ENCODE measurements at places on chromosomes 6 and 20. TPM values are rescaled to one million over a fixed set of nuclear protein-coding genes. Genes with fewer than 3 reads are reported as not detected.

- peaks cover 11% of the 10 kb centered on the region for H3K4me1 ChIP-seq
- H3K27me3 ChIP-seq, result peaks cover 8% of the 10 kb centered on the region
- no peaks in the 10 kb centered on the region for H3K36me3 ChIP-seq
- H3K4me3 ChIP-seq, result peak overlapping the region; percentile 22
- peak; percentile 69 for DNase-seq
Measured at GRCh38 chr20:31587545-31588389, 17.3 kb upstream of the ID1 start.

CST4 gene
- not detected for total RNA-seq

DNA sequence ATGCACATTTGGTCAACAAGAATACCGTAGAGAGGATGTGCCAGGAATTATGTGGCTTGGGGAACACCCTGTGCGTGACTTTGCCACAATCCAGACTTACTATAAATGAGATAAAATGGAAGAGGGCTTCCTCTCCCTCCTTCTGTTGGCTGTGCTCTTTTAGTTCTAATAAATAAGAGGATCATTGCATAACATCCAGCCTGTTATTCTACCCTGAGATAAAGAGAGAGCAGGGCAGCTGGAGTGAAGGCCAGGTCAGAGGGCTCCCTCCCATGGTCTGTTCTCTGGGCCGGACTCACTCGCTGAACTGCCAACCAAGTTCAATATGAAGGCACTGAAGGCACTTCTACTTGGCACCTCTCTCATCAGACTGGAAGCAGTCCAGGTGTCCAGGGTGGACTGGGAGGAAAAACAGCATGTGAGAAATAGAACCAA is 91.7 kb downstream of the MTFR2 start:
- peak overlapping the region; percentile 29 for H3K27ac ChIP-seq
- H3K36me3 ChIP-seq, result no peaks in the 10 kb centered on the region
- no peak for DNase-seq
- H3K4me3 ChIP-seq, result no peak overlapping the region
- no peaks in the 10 kb centered on the region for H3K4me1 ChIP-seq

- H3K4me3 ChIP-seq, result no peak overlapping the region
- no peaks in the 10 kb centered on the region for H3K4me1 ChIP-seq
- H3K36me3 ChIP-seq, result no peaks in the 10 kb centered on the region
Measured at GRCh38 chr20:42261766-42262270, 643.6 kb upstream of the CHD6 start.

DNA sequence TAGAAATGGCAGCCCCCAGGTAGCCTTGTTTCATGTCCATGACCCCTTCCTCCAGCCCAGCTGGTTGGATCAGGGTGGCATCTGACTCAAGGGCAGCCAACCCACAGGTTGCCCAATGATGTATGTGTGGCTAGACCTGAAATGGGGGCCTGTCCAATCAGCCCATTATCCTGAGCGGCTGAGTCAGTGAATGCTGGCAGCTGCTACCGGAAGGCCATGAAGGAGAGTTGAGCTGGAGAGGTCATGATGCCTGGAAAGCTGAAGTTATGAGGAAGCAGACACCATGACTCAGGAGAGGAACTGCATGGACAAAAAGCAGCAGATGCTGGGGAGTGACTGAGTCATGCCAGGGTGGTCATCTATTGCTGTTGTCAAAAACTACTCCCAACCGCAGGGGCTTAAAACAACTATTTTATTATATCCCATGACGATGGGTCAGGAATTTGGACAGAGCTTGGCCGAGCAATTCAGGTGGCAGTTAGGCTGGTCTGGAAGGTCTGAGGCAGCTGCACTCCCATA is 67.3 kb downstream of the MDGA1 start:
- no peak overlapping the region for H3K27ac ChIP-seq
- DNase-seq, result no peak
- H3K36me3 ChIP-seq, result no peaks in the 10 kb centered on the region
- no peaks in the 10 kb centered on the region for H3K4me1 ChIP-seq

GRCh38 chr6:11007715-11008608 is 36.1 kb downstream of the ELOVL2 start:
- no peak for DNase-seq
- H3K27me3 ChIP-seq, result peaks cover 23% of the 10 kb centered on the region
- H3K4me1 ChIP-seq, result peaks cover 6% of the 10 kb centered on the region
- no peak overlapping the region for H3K4me3 ChIP-seq
- H3K27ac ChIP-seq, result no peak overlapping the region

- no peak overlapping the region for H3K4me3 ChIP-seq
- H3K4me1 ChIP-seq, result peaks cover 5% of the 10 kb centered on the region
- no peaks in the 10 kb centered on the region for H3K27me3 ChIP-seq
- H3K27ac ChIP-seq, result no peak overlapping the region
- H3K36me3 ChIP-seq, result no peaks in the 10 kb centered on the region
- DNase-seq, result no peak
Measured at GRCh38 chr6:110348961-110349690, 9.0 kb downstream of the METTL24 start.

- DNase-seq, result no peak
- no peaks in the 10 kb centered on the region for H3K36me3 ChIP-seq
- no peak overlapping the region for H3K4me3 ChIP-seq
- no peak overlapping the region for H3K27ac ChIP-seq
- H3K27me3 ChIP-seq, result no peaks in the 10 kb centered on the region
Measured at GRCh38 chr20:35271904-35272303, 6.0 kb downstream of the MMP24OS start.

DNA sequence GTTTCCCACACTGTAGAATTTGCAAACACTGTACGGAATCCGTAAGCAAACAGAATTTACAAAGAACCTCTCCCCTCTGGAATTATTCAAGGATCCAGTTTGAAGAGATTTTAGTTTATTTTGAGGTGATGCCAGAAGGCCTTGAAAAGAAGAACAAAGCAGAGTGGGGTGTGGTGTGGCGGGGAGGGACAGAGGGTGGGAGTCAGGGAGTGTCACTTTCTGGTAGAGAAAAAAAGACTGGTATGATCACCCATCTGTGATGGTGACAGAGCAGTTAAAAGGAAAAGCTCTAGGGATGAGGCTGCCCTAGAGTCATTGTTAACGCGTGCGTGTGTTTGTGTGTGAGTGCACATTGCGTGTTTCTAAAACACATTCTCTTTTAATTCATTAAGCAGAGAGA is 97.0 kb upstream of the F13A1 start:
- H3K36me3 ChIP-seq, result no peaks in the 10 kb centered on the region
- no peak for DNase-seq
- H3K27ac ChIP-seq, result no peak overlapping the region

GRCh38 chr20:50776122-50776817 is 18.6 kb upstream of the BCAS4 start:
- no peaks in the 10 kb centered on the region for H3K36me3 ChIP-seq
- H3K27me3 ChIP-seq, result peaks cover 2% of the 10 kb centered on the region
- no peaks in the 10 kb centered on the region for H3K4me1 ChIP-seq
- no peak overlapping the region for H3K4me3 ChIP-seq

SLC12A5 gene
- total RNA-seq, result not detected

SLC17A1 gene
- not detected for total RNA-seq

DNA sequence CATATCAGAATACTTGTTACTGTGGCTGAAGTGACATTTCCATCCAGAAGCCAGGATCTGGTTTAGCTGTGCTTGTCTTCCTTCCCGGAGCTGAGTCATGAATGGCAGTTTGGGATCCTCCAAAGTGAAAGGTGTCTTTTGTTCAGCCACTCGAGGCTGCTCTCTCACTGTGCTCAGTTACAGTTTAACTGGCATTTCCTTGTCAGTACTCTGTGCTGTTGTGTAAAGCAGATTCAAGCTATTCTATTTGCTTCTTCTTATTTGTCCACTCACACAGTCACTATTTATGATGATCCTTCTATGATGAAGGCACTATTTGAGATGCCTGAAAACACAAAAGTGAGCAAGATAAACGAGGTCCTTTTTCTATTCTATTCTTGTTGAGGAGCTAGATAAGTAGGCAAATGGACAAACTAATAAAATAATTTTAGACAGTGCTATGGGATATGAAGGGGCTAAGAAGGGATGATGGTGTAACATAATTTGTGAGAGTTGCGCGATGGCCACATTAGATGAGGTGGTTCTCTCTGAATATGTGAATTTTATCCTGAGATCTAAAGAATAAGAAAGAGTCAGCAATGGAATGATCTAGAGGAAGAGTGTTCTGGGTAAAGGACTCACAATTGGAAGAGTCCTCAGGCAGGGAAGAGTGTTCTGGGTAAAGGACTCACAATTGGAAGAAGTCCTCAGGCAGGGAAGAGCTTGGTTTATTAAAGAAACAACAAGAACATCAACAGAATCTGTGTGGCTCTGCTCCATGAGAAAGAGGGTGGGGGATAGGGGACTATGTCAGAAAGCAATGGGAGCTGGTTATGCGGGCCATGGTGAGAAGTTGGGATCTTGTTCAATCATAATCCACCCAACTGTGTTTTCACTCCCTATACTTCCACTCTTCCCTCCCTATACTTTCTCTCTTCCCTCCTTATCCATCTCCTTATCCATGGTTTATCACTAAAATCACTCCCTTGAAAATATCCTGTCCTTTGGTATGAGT is 40.1 kb downstream of the CYP24A1 start:
- peak overlapping the region; percentile 53 for H3K27ac ChIP-seq
- H3K27me3 ChIP-seq, result no peaks in the 10 kb centered on the region
- no peaks in the 10 kb centered on the region for H3K4me1 ChIP-seq
- H3K36me3 ChIP-seq, result no peaks in the 10 kb centered on the region

GRCh38 chr20:48311956-48312355 is 515.8 kb downstream of the PREX1 start:
- DNase-seq, result no peak
- H3K36me3 ChIP-seq, result no peaks in the 10 kb centered on the region
- H3K4me1 ChIP-seq, result no peaks in the 10 kb centered on the region
- H3K4me3 ChIP-seq, result no peak overlapping the region
- no peak overlapping the region for H3K27ac ChIP-seq
- H3K27me3 ChIP-seq, result no peaks in the 10 kb centered on the region

- DNase-seq, result no peak
- H3K36me3 ChIP-seq, result no peaks in the 10 kb centered on the region
- no peaks in the 10 kb centered on the region for H3K27me3 ChIP-seq
- no peaks in the 10 kb centered on the region for H3K4me1 ChIP-seq
Measured at GRCh38 chr20:57821935-57822334, 112.1 kb upstream of the PMEPA1 start.

- H3K27ac ChIP-seq, result no peak overlapping the region
- H3K36me3 ChIP-seq, result no peaks in the 10 kb centered on the region
- H3K27me3 ChIP-seq, result no peaks in the 10 kb centered on the region
- H3K4me3 ChIP-seq, result no peak overlapping the region
- H3K4me1 ChIP-seq, result no peaks in the 10 kb centered on the region
- DNase-seq, result no peak
Measured at GRCh38 chr6:112938650-112939049, 591.5 kb downstream of the RFPL4B start.

SPATA2 gene
- total RNA-seq, result 4.0 TPM

MAFB gene
- 74.4 TPM for total RNA-seq

ERGIC3 gene
- 195 TPM for total RNA-seq

GPLD1 gene
- 5.2 TPM for total RNA-seq

TNXB gene
- 47.7 TPM for total RNA-seq

MYL9 gene
- total RNA-seq, result 974 TPM

DNA sequence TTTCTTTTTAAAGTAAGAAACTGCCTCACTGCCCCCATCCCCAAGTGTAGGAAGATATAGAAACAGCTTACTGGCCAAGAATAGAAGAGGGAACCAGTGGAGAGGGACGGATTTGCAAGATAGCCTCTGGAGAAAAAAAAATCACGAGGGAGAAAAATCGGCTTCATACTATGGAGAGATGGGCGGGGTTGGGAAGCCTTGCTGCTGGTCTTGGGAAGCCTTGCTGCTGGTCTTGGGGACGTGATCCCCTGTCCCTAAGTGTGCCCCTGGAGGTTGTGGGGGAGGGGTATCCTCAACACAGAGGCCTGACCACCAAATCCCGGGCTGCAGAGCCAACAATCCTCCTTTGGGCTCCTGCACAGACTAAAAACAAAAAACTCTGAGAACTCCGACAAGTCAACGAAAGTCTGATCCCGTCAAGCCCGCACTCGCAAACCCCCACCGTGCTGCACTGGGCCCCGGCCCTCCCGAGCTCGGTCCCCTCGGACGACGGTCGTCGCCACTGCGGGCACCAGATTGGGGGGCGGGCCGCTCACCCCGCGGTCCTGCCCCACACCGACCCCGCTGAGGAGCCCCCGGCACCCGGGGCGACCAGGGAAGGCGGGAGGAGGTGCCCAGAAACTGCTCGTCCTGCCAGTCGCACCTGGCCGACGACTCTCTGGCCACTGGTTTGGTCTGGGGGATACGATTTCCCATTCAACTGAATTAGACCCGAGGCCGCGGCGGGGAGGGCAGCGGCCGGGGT is 750 bp downstream of the MAP7 start:
- H3K4me3 ChIP-seq, result peak overlapping the region; percentile 58
- peaks cover 2% of the 10 kb centered on the region for H3K27me3 ChIP-seq
- H3K36me3 ChIP-seq, result no peaks in the 10 kb centered on the region
- peak overlapping the region; percentile 82 for H3K27ac ChIP-seq
- H3K4me1 ChIP-seq, result peaks cover 40% of the 10 kb centered on the region
- DNase-seq, result peak; percentile 32

DNA sequence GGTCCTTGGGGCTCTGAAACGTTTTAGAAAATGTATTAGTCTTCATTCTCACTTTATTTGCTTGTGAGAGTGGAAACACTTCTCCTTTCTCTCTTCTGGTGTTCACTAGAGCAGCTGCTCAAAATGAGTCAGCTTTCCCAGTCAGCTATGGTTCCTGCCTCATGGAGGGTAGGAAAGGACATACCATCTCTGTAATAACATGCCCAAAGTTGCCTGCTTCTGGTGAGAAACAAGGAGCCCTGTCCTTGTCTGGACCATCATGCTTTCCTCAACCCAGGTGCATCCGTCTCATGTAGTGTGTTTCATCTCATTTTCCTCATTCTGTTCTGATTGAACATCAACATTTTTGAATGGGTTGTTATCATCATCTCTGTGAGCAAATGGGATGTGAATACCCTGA is 17.1 kb upstream of the TINAG start:
- no peaks in the 10 kb centered on the region for H3K36me3 ChIP-seq
- DNase-seq, result no peak
- H3K4me1 ChIP-seq, result no peaks in the 10 kb centered on the region
- no peak overlapping the region for H3K27ac ChIP-seq
- H3K4me3 ChIP-seq, result no peak overlapping the region
- H3K27me3 ChIP-seq, result no peaks in the 10 kb centered on the region

LAMA2 gene
- 36.6 TPM for total RNA-seq

DNA sequence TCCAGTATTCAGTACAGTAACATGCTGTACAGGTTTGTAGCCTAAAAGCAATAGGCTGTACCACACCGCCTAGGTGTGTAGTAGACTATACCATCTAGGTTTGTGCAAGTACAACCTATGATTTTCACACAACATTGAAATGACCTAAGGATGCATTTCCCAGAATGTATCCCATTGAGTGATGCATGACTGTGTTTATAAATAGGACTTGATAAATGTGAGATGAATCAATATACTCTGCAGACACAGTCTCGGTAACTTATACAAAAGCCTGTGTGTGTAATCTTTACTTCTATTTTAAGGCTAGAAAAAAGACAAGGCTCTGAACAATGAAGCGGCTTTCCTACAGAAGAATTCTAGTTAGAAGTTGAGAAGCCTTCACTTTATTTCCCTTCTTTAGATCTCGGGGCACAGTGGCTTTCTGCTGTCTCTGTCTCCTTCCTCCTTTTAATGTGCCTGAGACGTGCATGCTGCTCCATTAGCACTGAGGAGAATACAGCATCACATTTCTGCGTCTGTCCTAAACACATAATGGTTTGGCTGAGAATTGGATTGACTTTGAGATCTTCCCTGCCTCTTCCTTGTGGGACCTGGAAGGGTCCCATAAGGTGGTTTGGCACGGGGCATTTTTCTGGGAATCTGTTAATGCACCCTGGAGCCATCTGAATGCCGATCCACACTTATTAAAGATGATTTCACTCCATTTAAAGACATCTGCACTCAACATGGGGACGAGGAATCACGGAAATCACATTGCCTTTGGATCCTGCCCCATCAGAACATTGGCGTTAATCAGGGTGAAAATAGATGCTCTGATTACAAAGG is 112.5 kb downstream of the SCML4 start:
- H3K36me3 ChIP-seq, result no peaks in the 10 kb centered on the region
- H3K27me3 ChIP-seq, result no peaks in the 10 kb centered on the region
- no peak for DNase-seq
- no peak overlapping the region for H3K27ac ChIP-seq
- no peaks in the 10 kb centered on the region for H3K4me1 ChIP-seq

All from transverse colon (tissue), 4 donors.